ENCODE measurements at places on chromosomes 2 and 18.

- peak; percentile 37 for DNase-seq
Measured at GRCh38 chr2:70133491-70134322, 46.4 kb downstream of the PCBP1 start.

- DNase-seq, result peak; percentile 80
Measured at GRCh38 chr2:150485114-150485870, 2.2 kb downstream of the RND3 start.

- DNase-seq, result peak; percentile 96
Measured at GRCh38 chr2:165293440-165294420, 54.5 kb downstream of the SCN2A start.

GRCh38 chr18:56327191-56327885, 311.1 kb downstream of the TXNL1 start:
- DNase-seq, result no peak

DNA sequence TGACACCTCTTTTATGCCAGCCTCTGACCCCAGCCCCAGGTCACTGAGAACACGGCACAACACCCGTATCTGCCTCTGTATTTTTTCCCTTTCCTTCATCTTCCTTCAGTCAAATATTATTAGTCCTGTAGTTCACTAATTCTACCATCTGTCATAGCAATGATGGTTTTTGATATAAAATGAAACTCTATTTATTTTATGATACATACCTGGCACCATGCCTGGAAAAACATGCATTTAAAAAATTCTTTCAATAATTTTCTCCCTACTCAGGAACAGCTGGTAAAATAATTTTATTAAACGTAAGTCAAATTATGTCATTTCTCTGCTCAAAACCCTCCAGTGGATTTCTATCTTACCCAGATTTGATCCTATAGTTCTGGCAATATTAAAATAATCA, 224.7 kb downstream of the CDH7 start:
- DNase-seq, result peak; percentile 2

GRCh38 chr2:159175182-159175581, 111.3 kb downstream of the WDSUB1 start:
- DNase-seq, result no peak

GRCh38 chr2:18178736-18179349, 300.4 kb downstream of the KCNS3 start:
- peak; percentile 81 for DNase-seq

GRCh38 chr18:56569416-56569815, 69.0 kb downstream of the TXNL1 start:
- DNase-seq, result no peak

- DNase-seq, result no peak
Measured at GRCh38 chr2:145303536-145303935, 783.6 kb upstream of the ZEB2 start.

DNA sequence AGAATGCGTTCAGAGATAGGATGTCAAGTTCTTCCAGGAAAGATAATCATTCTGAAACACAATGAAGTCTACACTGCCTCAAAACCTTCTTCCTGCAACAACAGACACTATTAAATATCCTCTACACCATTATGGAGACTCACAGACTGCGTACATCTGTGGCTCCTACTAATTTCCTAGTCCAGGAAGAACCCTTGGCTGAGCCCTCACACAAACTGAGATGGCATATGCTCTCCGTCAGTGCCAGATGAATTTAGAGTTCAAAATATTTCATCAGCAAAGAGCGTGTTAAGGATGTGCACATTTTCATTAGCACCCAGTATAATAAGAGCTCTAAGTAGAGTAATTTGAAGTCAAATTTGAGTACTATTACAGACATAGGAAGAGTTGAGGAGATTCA, 117.2 kb downstream of the TCF4 start:
- DNase-seq, result no peak

DNA sequence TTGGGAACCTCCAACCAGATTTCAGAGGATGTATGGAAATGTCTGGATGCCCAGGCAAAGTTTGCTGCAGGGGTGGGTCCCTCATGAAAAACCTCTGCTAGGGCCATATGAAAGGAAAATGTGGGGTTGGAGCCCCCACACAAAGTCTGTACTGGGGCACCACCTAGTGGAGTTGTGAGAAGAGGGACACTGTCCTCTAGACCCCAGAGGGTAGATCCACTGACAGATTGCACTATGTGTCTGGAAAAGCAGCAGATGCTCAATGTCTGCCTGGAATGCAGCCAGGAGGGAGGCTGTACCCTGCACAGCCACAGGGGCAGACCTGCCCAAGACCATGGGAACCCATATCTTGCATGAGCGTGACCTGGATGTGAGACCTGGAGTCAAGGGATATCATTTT, 573.7 kb upstream of the NXPH2 start:
- no peak for DNase-seq

DNA sequence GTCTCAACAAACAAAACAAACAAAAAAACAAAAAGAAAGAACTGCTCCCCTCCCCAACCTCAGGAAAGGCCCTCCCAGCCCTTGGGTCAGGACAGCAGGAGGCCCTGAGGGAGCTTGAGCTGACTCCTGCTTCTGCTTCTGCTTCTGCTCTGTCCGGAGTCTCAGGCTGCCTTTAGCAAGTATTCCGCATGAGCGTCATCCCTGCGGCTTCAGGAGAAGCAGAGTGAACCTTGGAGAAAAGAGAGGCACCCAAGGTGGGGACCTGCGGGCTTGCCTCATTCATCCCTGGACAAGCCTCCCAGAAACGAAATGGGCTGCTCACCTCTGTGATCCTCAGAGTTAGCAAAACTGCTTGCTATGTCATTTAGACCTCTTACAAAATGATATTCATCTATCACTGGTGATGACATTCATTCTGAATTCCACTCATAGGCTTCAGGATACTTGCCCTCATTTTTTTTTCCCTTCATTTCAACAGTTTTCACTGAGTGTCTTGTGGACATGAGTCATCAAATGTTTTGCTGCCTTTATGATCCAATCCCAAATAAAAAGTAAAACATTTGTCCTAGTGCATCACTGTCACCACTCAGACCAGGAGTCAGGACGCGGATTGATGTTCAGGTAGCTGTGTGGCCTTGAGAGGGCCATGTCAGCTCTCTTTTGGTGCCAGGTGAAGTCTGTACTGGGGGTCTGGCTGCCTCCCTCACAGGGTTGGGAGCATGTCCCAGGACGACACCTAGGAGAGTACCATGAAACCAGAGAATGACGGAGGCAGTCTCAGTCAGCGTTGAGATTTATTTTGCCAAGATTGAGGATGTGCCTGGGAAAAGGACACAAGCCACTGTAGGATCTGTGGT, 51.7 kb downstream of the IMPA2 start:
- peak; percentile 83 for DNase-seq

DNA sequence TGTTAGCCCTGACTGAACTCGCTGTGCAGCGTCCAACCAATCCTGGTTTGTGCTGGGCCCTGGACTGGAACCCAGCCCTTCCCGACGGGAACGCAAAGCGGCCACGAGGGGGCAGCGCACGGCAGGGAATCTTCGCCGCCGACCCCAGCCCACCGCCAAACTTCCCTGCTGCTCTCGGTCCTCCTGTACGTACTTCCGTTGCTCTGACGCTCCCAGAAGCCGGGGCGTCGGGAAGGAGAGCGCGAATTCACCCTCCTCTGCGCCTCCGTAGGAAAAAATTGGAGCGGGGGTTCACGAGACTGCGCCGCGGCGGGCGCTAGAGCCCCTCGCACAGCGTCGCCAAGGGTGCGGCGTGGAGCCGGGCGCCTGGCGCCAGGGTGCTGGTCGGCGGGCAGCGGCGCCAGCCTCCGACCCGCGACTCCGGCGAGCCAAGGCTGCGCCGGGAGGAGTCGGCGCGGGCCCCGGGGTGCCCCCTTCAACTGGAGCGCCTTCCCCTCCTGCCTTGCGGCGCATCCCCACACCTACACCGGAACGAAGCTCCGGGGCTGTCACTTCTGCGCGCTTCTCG, 873 bp upstream of the SH3RF3 start:
- DNase-seq, result peak; percentile 93

- DNase-seq, result no peak
Measured at GRCh38 chr2:38185012-38185491, 109.1 kb upstream of the CYP1B1 start.

GRCh38 chr18:1092228-1092627, 187.6 kb downstream of the ADCYAP1 start:
- no peak for DNase-seq

DNA sequence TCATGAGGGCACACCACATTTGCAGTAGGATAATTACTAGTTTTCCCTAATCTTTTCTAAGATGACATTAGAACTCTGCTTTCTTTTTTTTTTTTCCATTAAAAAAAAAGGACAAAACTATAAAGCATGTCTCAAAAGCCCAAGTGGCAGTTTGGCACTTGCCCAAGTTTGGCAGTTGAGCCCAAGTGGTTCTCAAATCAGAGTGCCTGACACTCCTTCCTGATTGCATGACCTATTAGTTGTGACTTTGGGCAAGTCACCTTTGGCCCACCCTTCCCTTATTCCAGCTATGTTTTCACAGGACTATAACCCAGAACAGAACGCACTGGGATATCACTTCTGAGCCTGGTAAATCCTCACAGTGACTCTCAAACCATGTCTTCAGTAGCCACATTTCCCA, 273.0 kb downstream of the CCDC85A start:
- DNase-seq, result no peak

DNA sequence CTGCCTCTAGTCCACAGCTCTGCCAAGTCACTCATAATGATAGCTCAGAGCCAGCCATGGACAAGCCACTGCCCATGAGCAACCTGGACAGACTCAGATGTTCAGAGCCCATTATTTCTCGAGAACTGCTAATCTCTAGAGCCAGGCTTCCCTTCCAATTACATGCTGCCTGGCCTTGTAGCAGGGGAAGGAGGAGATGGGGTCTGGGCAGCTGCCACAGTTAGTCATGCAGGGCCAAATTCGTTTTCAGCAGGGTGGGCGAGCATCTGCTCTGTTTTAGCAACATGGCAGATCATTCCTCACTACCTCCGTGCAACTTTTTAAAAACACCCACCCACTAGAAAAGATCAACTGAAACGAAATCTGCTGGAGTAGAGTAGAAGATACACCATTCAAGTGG, 141.8 kb downstream of the MYO5B start:
- DNase-seq, result no peak

GRCh38 chr2:46615986-46616485, 136.7 kb downstream of the TMEM247 start:
- DNase-seq, result peak; percentile 24

DNA sequence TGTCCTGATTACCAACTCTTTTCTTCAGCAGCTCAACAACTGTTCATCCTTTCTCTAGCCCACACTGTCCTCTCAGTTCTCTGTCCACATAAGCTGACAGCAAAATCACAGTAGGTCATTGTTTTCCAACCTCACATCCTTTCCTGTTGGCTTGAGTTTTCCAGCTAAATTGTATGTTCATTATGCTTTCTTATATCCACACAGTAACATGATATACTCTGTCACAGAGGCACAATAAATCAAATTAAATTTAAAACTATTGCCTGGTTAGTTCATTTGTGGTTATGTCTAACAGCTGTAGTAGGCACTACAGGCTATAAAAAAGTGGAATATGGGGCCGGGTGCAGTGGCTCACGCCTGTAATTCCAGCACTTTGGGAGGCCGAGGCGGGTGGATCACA, 179.9 kb downstream of the ETAA1 start:
- DNase-seq, result no peak

GRCh38 chr2:15965564-15966019, 25.2 kb downstream of the MYCN start:
- no peak for DNase-seq

DNA sequence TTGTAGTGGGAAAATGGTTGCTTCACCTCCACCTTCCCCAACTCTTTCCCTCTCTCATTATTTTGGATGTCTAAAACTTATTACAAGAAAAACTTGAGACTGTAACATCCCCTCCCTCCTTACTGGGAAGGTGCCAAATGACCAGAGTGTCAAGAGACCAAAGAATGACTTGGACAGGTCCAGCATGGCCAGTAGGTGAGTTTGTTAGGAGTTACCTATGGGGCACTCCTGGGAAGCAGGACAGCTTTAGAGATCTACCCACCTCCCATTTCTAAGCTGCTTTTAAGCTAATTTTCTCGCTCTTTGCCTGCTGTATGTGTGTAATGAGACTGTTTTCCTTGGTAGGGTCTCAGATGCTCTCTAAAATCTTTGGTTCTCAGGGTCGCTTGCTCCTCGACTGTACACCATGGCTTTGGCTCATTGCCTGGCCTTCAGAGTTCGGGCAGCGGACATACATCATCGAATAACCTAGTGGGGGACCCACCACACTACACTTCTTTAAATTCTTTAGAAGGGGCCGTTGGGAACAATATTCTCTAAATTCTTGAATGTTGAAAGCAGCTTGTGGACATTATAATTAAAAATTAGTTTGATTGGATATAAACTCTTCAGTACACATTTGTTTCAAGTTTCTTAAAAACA, 45.2 kb downstream of the SLC30A6 start:
- no peak for DNase-seq

GRCh38 chr18:79485788-79486355, 90.1 kb downstream of the NFATC1 start:
- DNase-seq, result peak; percentile 89

DNA sequence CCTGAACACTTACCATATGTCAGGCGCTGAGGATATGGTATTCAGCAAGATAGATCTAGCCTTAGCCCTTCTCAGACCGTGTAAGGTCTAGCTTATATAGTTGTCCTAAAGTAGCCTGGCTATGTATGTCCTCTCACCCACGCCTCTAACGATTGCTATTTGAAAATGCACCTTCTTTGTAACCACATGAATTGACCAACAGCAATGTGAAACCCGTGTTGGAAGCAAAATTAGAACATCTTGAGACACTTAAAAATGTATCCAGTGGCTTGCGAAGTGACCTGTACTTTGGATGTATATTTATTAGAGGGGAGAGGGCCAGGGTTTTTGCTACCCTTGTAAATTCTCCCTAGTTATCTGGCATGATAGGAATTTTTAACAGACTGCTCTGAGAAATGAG, 860.0 kb upstream of the ZEB2 start:
- DNase-seq, result no peak

DNA sequence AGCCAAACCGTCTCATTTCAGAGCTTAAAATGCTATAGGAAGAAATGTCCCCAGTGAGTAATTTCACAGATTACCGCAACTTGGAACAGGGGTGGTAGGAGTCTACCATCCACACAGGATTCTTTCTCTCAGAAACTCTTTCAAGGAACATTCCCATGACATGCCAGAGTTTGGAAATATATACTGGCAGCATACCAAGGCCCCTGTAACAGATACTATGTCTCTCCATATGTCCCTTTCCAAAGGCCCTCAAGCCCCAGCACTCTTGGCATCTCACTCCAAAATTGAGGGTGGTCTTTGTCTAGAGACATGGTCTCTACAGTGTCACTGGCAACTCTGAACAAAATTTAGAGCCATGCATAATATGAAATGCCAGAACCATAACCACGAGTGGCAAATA, 11.0 kb downstream of the FIGLA start:
- no peak for DNase-seq

Data from choroid plexus epithelial cell (primary cell).